Midbrain (tissue), 1 donor: ENCODE measurements at places on chromosomes 6 and 20.

GRCh38 chr6:157374889-157375443 is 6.0 kb upstream of the ZDHHC14 start:
- DNase-seq = no peak

- DNase-seq = no peak
Observed at GRCh38 chr6:91281901-91282300, 695.0 kb upstream of the MAP3K7 start.

DNA sequence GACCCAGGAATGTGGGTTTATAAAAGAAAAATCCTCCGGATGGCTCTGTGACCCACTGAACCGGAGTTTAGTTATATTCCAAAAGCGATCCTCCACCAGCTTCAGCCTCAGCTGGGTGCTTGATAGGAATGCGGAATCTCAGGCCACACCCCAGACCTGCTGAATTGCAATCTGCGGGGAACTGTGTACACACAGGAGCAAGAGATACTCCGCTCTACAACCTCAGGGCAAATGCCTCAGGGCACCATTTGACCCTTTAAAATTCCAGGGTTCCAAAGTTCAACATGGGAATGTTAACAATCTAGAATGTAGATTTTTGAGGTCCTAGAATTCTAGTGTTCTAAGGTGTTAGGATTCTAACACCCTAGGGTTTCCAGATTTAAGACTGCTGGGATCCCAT is 10.8 kb downstream of the BPIFA2 start:
- DNase-seq = no peak

- no peak for DNase-seq
Observed at GRCh38 chr20:62411479-62412193, 4.6 kb upstream of the CABLES2 start.

- DNase-seq = no peak
Observed at GRCh38 chr6:126083875-126084274, 97.5 kb downstream of the TRMT11 start.

DNA sequence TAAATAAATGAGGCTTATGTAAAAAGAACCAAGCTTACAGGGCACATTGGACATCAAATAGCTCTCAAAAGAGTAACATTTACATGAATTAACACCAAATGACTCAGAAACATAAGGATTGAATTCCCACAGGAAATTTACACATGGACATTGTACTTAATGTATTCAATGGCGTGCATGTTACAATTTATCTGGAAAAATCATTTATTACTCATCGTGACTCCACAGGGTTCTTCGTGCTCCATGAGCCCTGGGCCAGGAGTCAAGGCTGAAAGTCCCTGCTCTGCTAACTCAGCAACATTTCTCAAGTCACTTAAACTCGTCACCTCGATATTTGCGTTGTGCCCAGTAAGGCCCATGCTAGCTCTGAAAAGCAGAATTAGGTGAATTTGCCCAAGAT is 158.5 kb downstream of the PHACTR1 start:
- no peak for DNase-seq

DNA sequence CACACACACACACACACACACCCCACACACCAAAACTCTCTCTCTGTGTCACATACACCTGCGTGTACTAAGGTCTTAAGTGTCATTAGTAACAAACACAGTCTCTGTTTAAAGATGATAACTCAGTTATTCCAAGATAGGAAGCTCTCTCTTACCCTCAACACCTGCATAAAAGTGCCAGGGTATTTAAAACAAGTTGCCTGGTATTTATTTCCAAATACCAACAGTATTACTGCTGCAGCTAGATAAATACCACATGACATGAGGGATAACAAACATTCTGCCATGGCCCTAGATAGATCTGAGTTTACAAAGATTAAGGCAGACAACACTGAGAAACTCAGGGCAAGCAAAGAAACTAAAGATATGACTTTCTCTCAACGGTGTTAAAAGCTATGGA is 118.5 kb downstream of the SIM1 start:
- no peak for DNase-seq

DNA sequence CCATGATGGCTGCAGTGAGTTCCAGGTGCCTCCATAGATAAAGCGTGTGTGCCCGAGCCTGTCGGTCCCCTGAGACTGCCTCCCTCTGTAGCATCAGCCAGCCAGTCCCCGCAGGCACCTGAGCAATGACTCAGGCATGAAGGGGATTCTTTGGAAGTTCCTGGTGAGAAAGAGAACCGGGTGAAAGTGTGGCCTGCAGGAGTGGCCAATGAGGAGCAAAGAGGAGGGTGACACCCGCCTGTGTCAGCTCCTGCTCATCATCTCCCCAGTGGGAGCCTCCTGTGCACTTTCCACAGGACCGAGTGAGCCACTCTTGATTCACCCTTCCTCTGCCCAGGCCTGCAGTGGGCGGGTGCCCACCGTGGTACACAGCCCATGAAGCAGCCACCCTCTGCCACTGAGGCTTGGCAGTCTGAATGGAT is 71.2 kb upstream of the PTPN1 start:
- DNase-seq = no peak

DNA sequence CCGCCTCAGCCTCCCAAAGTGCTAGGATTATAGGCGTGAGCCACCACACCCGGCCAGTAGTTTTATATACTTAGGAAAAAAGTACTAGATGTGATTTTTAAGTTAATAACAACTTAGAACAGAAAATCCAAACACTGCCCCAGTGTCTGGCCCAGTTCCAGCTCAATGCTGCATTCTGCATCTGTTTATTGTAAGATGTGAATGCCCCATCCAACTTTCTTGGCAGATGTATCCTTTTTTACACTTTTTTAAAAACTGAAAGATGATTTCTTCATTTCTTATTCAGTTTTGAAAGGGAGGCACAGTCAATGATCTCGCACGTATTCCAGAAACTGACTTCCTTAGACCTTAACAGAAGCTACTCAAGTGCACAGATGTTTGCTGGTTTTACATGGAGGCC is 85.6 kb upstream of the SRSF6 start:
- DNase-seq = no peak

GRCh38 chr6:15352220-15352619 is 106.4 kb downstream of the JARID2 start:
- no peak for DNase-seq

GRCh38 chr6:134464690-134465411 is 146.9 kb upstream of the SGK1 start:
- no peak for DNase-seq

GRCh38 chr20:50521221-50522052 is 11.3 kb downstream of the PTPN1 start:
- no peak for DNase-seq

- no peak for DNase-seq
Observed at GRCh38 chr6:34832942-34833341, 41.1 kb downstream of the BLTP3A start.

GRCh38 chr6:127904160-127904559 is 3.3 kb upstream of the THEMIS start:
- no peak for DNase-seq
